ENCODE measurements at places on chromosomes 3 and 15.

GRCh38 chr15:51840692-51841091, 11.2 kb downstream of the TMOD3 start:
- DNase-seq: no peak

GRCh38 chr15:40192942-40193341, 32.1 kb downstream of the BUB1B start:
- DNase-seq: no peak

DNA sequence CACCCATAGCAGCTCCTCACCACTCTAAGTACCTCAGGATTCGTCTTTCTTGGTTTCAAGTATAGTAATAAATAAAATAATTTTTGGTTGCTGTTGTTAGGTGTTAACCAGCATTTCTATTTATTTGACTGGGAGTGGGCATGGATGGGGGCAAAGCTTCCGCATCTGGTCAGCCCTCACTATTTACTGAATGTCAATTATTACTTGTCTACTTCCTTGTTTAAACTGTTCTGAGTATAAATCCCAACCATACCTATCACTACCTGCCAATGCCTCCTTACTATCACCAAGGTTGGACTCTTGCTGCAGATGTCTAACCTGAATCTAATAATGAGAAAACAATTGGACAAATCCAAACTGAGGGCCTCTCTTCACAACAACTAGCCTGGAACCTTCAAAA, 41.9 kb upstream of the GK5 start:
- no peak for DNase-seq

GRCh38 chr15:100926971-100927756, 8.0 kb downstream of the LRRK1 start:
- DNase-seq: no peak

DNA sequence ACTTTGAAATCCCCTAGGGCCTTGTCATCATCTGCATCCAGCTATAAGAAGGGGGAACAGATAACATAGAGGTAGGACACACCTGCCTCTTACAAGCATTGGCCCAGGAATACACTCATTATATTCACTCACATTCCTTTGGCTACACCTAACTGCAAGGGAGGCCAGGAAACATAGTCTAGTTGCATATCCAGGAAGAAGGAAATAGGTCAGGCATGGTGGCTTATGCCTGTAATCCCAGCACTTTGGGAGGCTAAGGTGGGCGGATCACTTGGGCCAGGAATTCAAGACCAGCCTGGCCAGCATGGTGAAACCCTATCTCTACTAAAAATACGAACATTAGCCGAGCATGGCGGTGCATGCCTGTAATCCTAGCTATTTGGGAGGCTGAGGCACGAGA, 48.8 kb downstream of the GTPBP8 start:
- DNase-seq: no peak

DNA sequence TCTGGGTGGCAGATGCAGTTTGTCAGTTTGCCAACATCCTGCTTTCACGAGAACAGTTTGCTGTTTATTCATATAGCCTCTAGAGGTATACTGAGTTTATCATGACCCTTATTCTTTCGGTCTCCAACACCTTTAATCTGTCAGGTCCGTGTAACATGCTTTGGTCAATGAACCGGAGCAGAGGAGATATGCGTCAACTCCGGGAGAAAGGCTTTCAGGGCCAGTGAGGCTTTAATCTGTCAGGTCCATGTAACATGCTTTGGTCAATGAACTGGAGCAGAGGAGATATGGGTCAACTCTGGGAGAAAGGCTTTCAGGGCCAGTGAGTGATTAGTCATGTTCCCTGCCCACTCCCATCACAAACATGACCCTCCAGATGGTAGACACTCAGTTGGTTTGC, 16.9 kb upstream of the GPD1L start:
- DNase-seq: no peak

- no peak for DNase-seq
These were observed 277.9 kb upstream of the SEMA6D start for GRCh38 chr15:47439146-47440111.

GRCh38 chr3:74442068-74442467, 172.4 kb downstream of the CNTN3 start:
- no peak for DNase-seq
